Suprapubic skin (tissue), 4 donors: ENCODE measurements at places on chromosomes 1 and 21. TPM values are rescaled to one million over a fixed set of nuclear protein-coding genes. Genes with fewer than 3 reads are reported as not detected.

DNA sequence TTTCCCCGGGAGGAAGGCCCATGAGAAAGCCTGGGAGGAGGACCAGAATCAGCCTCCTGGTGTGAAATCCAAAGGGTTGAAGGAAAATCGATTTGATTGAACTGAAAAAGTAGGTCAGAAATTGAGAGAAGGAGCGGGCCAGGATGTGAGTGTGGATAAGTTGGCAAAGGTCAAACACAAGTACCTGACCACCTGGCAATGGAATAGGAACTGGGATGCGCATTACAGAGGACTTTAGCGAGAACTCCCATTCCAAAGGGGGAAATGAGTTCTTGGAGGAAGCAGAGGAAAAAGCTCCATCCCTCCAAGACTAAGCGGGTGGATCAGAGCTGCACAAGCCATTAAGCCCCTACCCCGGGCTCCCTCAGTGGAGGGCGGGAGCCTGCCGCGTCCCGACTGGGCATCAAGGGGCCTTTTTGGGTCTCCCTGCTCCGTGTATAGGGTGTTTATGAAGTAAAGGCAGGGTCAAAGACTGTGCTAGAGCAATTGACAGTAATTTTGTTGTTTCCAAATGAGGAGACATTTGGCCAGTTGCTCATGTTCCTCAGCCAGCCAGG is 56.4 kb downstream of the TGFB2 start:
- DNase-seq = no peak

- no peak for DNase-seq
Observed at GRCh38 chr1:110864287-110864686, 8.7 kb upstream of the CD53 start.

GRCh38 chr1:186187601-186188000 is 187.5 kb downstream of the TPR start:
- no peak for DNase-seq

GRCh38 chr1:86633921-86634320 is 70.5 kb upstream of the SH3GLB1 start:
- no peak for DNase-seq

ANXA9 gene
- 17.6 TPM for total RNA-seq
